IMR-90 (cell line): ENCODE measurements at places on chromosomes 11 and 22. TPM values are rescaled to one million over a fixed set of nuclear protein-coding genes. Genes with fewer than 3 reads are reported as not detected.
A peak's percentile ranks its signal among the peaks of the same experiment; 100 is the strongest.

DNA sequence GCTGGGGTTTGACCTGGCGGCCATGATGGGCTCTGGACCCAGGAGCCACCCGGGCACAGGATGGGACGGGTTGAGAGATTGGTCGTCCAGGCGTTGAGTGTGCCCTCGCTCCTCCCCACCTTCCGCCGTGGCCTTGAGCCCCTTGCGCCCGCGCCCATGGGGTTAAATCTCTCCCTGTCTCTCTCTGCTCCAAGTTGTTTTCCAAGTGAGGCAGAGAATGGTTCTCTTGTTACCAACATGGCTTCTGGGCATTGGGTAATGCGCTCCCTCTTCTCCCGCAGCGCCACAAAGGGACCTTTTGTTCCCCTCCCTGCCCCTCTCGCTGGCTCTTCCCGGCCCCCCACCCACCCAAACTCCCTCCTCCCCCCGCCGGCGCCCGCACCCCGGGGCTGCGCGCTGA lies 18.8 kb upstream of the PICK1 start:
- H3K4me1 ChIP-seq = peaks cover 15% of the 10 kb centered on the region
- H3K27ac ChIP-seq = no peak overlapping the region
- no peak for DNase-seq
- peaks cover 2% of the 10 kb centered on the region; the same call in 1 of the 2 replicates for H3K27me3 ChIP-seq

Gene P2RY6
- total RNA-seq = under 0.01 TPM in 1 of 2 replicates, not detected in the other

DNA sequence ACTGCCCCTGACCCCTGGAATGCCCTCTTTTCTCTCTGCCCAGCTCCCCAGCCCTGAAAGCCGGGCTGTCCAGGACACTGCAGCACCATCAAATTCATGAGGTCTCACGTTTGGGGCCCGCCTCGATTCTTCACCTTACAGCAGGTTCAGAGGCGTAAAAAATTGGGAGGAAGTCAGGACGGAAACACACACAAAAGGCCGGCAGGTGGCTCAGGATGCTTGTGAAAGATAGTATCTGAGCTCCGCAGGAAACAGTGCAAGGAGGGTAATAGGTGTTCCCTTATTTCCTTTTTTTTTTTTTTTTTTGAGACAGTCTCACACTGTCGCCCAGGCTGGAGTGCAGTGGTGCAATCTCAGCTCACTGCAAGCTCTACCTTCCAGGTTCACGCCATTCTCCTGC lies 4.1 kb downstream of the RFPL2 start:
- H3K27me3 ChIP-seq = peaks cover 17% of the 10 kb centered on the region; the same call in 1 of the 2 replicates
- DNase-seq = no peak
- no peaks in the 10 kb centered on the region for H3K36me3 ChIP-seq
- H3K4me1 ChIP-seq = no peaks in the 10 kb centered on the region
- no peak overlapping the region for H3K4me3 ChIP-seq

Gene POU2AF3
- not detected in 2 replicates for total RNA-seq

DNA sequence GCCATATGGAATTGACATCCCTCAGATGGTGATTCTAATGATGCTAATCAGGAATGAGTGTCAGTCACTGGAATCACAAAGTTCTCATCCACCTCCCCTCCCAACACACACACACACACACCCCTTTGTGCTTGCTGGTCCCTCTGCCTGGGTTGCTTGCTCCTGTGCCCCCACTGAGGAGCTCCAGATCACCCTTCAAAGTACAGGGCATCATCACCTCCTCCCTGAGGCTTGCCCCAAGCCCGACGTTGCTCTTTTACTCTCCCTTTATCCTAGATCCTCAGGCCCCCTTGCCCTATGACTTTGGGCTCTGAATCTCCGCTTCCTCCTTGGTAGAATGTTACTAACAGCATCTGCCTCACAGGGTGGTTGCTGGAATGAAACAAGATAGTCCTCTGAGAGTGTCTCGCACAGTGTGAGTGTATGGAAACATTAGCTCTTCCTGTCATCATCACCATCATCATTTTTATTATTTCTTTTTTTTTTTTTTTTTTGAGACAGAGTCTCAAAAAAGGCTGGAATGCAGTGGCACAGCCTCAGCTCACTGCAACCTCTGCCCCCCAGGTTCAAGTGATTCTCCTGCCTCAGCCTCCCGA lies 3.4 kb downstream of the TOM1 start:
- H3K4me3 ChIP-seq = no peak overlapping the region
- DNase-seq = no peak
- H3K27me3 ChIP-seq = no peaks in the 10 kb centered on the region
- peaks cover 17% of the 10 kb centered on the region for H3K4me1 ChIP-seq
- peaks cover 5% of the 10 kb centered on the region; the same call in 1 of the 2 replicates for H3K36me3 ChIP-seq
- H3K27ac ChIP-seq = no peak overlapping the region

DNA sequence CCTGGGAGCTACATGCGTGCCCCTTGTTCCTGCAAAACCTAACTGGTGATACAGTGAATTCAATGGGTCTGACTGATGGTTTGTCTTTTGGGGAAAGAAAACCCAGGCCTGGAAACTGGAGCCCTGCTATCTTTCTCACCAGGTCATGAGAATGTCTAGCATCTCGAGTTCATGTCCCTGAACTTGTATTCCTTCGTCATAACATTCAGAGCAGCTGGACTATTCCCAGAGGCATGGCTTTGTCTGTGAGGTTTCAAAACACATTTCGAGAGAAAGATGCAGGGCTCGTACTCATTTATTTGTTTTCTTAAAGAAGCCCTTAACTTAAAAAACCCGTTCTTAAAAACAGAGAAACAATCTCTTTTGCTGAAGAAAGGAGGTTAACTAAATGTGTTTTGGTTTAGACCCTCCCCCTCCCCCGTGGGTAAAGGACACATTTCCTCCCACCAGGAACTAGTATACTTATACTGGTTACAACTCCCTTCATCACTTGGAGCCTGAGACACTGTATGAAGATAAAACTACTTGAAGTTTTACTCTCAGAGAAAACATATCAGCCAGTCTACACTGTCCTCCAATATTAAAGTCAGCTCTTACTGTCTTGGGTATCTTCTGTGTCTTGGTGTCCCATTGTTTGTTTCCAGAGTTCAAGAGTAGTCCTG lies 43.2 kb downstream of the ME3 start:
- peaks cover 17% of the 10 kb centered on the region for H3K4me1 ChIP-seq
- H3K36me3 ChIP-seq = no peaks in the 10 kb centered on the region
- H3K4me3 ChIP-seq = no peak overlapping the region
- peak; percentile 66 for DNase-seq
- H3K27me3 ChIP-seq = no peaks in the 10 kb centered on the region
- no peak overlapping the region for H3K27ac ChIP-seq

Gene TMEM151A
- not detected in 2 replicates for total RNA-seq

Gene RAC2
- 10.0 and 11.1 TPM in 2 replicates for total RNA-seq

DNA sequence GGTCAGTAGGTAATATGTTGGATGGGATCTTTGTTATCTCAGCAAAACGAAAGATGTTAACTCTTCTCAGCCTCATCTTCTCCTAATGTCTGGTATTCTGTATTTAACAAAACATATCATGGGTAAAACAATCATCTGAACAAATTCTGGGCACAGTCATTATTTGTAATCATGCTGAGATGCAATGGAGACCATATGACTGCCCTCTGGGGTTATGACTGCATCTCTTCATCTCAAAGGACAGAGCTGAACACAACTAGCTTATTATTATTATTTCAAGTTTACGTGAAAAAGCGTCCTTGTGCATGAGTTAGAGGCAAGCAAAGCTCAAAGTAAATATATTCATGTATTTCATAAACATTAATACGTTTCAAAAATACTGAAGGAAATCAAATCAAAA lies 29.7 kb upstream of the PSMA1 start:
- no peak for DNase-seq
- no peaks in the 10 kb centered on the region for H3K4me1 ChIP-seq
- H3K36me3 ChIP-seq = no peaks in the 10 kb centered on the region
- H3K4me3 ChIP-seq = no peak overlapping the region

DNA sequence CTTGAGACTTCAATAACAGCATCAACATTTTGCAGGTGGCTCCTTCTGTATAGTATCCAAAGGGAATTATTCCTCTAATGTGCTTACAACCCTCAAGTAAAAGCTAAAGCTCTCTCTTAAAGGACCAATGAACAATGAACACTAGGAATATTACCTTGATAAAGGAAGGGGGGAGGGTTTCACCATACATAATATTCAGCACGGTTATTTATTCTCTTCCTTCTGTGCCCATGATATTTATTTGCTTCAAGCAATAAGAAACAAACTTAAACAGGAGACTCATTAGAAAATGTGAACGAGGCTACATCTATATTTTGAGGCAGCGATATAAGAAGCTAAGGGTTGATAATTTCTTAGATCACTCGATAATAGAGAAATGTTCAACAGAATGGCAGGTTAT lies 21.2 kb downstream of the BLID start:
- peaks cover 6% of the 10 kb centered on the region for H3K4me1 ChIP-seq
- DNase-seq = no peak
- peaks cover 44% of the 10 kb centered on the region for H3K36me3 ChIP-seq
- H3K27me3 ChIP-seq = no peaks in the 10 kb centered on the region
- H3K4me3 ChIP-seq = peak overlapping the region; percentile 8; the same call in 1 of the 2 replicates
- H3K27ac ChIP-seq = no peak overlapping the region

Gene MN1
- 0.28 and 0.36 TPM in 2 replicates for total RNA-seq

DNA sequence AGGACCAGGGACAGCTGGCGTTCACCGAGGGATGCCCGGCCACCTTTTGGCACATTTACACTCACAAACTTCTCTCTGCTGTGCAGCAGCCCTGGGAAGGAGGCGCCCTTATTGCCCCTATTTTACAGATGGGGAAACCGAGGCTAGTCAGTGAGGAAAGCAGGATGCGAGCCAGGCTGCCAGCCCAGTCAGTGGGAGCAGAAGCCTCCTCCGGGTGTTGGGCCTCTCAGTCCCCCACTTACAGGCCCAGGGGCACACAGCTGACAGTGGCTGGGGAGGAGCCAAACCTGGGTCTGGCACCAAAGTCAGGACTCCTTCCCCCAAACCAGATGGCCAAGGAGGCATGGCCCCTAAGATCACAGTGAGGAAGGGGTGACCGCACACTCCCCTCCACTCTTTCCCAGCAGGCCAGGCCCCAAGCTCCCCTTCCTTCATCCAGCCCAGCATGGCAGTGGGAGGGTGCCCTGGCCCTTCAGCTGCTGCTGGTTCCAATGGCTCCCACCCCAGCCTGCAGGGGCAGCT lies 121.4 kb upstream of the ANO1 start:
- no peak for DNase-seq
- no peaks in the 10 kb centered on the region for H3K36me3 ChIP-seq
- peak overlapping the region; percentile 52; the same call in 1 of the 2 replicates for H3K27ac ChIP-seq
- H3K4me1 ChIP-seq = peaks cover 19% of the 10 kb centered on the region
- H3K4me3 ChIP-seq = no peak overlapping the region

DNA sequence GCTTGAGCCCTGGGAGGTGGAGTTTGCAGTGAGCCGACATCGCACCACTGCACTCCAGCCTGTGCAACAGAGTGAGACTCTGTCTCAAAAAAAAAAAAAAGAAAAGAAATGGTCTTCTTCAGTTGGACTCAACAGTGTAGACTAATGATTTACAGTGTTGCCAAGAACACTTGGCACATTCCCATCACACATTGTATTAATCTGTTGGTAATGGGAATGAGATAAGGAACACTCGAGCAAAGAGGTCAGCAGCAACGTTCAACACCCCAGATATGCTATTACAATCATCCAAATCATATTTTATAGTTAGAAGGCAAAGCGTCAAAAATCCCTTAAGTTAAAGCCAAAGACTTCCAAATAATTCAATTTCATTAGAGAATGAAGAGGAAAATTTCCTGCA lies 14.5 kb downstream of the CDON start:
- DNase-seq = no peak
- no peak overlapping the region for H3K4me3 ChIP-seq
- H3K4me1 ChIP-seq = no peaks in the 10 kb centered on the region
- H3K27me3 ChIP-seq = peaks cover 5% of the 10 kb centered on the region
- no peaks in the 10 kb centered on the region for H3K36me3 ChIP-seq
- no peak overlapping the region for H3K27ac ChIP-seq

- H3K27ac ChIP-seq = no peak overlapping the region
- no peaks in the 10 kb centered on the region for H3K27me3 ChIP-seq
- peaks cover 40% of the 10 kb centered on the region for H3K4me1 ChIP-seq
Measured at GRCh38 chr11:128470081-128470480, 117.3 kb downstream of the ETS1 start.

GRCh38 chr11:118635237-118635591 lies 27.8 kb downstream of the PHLDB1 start:
- no peak overlapping the region for H3K4me3 ChIP-seq
- H3K36me3 ChIP-seq = peaks cover 85% of the 10 kb centered on the region
- DNase-seq = no peak
- H3K4me1 ChIP-seq = peaks cover 20% of the 10 kb centered on the region
- H3K27me3 ChIP-seq = no peaks in the 10 kb centered on the region

- H3K4me3 ChIP-seq = no peak overlapping the region
- H3K4me1 ChIP-seq = peaks cover 15% of the 10 kb centered on the region
- no peak overlapping the region for H3K27ac ChIP-seq
- peaks cover 3% of the 10 kb centered on the region; the same call in 1 of the 2 replicates for H3K27me3 ChIP-seq
- H3K36me3 ChIP-seq = no peaks in the 10 kb centered on the region
Measured at GRCh38 chr11:61756147-61756451, 3.7 kb downstream of the MYRF start.

- H3K36me3 ChIP-seq = no peaks in the 10 kb centered on the region
- no peak overlapping the region for H3K4me3 ChIP-seq
- peak; percentile 59 for DNase-seq
- no peak overlapping the region for H3K27ac ChIP-seq
- H3K4me1 ChIP-seq = peaks cover 7% of the 10 kb centered on the region
Measured at GRCh38 chr11:19853016-19853415, 140.4 kb downstream of the NAV2 start.

Gene MMP11
- total RNA-seq = 1.4 and 2.2 TPM in 2 replicates

DNA sequence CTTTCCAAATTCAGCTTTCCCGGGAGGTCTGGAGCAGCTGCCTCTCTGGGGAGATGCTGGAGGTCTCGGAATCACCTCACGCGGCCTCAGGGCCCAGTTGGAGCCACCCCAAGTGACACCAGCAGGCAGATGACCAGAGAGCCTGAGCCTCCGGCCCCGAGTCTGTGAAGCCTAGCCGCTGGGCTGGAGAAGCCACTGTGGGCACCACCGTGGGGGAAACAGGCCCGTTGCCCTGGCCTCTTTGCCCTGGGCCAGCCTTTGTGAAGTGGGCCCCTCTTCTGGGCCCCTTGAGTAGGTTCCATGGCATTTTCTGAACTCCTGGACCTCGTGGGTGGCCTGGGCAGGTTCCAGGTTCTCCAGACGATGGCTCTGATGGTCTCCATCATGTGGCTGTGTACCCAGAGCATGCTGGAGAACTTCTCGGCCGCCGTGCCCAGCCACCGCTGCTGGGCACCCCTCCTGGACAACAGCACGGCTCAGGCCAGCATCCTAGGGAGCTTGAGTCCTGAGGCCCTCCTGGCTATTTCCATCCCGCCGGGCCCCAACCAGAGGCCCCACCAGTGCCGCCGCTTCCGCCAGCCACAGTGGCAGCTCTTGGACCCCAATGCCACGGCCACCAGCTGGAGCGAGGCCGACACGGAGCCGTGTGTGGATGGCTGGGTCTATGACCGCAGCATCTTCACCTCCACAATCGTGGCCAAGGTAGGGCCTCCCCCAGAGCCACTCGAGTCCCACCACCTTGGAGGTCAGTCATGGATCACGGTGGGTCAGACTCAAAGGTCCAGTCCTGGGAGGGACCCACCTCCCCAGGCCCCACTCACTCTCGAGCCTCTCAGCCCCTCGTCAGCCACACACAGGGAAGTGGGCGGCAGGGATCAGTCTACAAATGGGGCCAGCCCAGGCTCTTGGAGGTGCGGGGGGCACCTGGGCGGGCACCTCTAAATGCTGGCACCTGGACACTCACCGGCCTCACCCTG lies 525 bp downstream of the SLC22A12 start:
- no peak overlapping the region for H3K27ac ChIP-seq
- no peak overlapping the region for H3K4me3 ChIP-seq
- H3K27me3 ChIP-seq = peaks cover under 1% of the 10 kb centered on the region; the same call in 1 of the 2 replicates
- H3K4me1 ChIP-seq = no peaks in the 10 kb centered on the region
- no peak for DNase-seq
